ENCODE measurements at places on chromosomes 5 and 9.

- no peak for DNase-seq
These were observed 109.2 kb downstream of the ANXA2R start for GRCh38 chr5:42930934-42931333.

- DNase-seq: no peak
These were observed 303.0 kb downstream of the PARP8 start for GRCh38 chr5:50969151-50970031.

- no peak for DNase-seq
These were observed 59.1 kb downstream of the CDC42SE2 start for GRCh38 chr5:131322926-131323325.

- DNase-seq: no peak
These were observed 8.1 kb downstream of the MEGF10 start for GRCh38 chr5:127298656-127299055.

GRCh38 chr9:83296123-83296522 lies 233.2 kb upstream of the RASEF start:
- no peak for DNase-seq

DNA sequence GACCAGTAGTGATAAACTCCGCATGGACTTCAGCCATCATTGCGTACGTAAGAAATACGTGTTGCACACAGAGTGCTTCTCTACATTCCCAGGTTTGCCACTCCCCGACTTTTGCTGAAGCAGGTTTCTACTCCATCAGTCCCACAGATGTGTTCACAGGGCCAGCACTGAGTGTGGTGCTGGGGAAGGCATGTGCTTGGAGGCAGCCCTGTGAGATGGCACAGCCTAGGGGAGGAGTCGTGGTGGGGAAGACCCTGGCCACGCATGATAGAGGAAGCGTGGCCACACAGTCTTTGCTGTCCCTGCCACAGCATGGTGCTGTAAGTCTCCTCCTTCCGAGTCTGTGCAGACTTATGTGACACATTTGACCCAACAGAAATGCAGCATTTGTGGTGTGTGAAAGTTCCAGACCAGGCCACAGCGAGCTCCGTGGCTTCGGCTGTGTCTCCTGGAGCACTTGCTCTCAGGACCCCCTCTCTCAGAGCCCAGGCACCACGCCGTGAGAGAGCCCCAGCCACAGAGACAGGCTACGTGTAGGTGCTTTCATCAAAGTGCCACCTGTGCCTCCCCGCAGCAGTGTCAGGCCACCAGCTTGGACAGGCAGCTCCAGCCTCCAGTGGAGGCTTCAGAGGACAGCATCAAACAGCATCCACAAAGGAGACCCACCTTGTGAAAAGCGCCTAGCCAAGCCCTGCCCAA lies 197.8 kb downstream of the AUH start:
- no peak for DNase-seq

GRCh38 chr5:501831-502184 lies 22.4 kb downstream of the SLC9A3 start:
- no peak for DNase-seq

DNA sequence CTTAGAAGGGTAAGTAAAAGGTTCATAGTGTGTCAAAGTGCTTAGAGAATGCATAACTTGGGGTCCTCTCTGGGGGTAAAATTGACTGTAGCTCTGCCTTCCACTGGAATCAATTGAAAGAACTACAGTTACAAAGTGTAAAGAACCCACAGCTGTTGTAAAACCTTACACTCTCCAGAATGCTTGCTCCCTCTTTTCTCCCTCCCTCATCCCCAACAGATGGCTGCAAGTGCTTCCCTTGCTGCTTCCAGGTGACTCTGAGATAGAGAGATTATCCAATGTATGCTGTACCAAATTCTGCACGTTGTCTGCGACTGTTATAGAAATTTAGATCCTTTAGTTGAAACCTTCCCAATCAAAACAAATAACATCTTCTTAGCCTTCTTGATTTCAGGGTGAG lies 126.0 kb downstream of the STK32A start:
- DNase-seq: no peak

DNA sequence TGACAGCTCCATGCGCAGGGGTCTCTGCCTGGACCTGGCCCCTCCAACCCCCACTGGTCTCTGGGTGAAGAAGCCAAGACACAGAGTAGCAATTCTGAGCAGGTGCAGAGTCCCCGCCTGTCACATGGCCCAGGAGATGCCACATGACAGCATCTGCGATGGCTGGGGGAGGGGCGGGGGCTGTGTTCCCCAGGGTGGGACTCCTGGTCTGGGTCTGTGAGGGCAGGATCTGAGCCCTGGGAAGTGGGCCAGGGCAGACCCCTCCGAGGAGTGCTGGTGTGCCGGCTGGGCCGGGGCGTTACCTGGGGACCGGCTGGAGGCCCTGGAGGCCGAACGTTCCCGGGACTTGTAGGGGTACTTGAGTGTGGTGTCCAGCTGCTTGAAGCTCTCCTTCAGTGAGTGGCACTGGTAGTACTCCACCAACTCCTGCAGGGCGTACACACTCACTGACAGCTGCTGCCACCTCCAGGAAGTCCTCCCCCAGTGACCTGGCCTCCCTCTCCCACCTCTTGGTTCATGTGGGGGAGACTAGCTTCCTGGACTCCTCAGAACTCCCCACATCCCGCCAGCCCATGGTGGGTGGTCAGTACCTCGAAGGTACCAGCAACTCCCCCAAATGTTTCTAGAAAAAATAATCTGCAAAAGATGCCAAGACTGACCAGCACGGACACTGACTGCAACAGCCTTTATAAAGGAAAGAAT lies 32.1 kb upstream of the SARDH start:
- DNase-seq: no peak

- DNase-seq: no peak
These were observed 6.1 kb upstream of the NRARP start for GRCh38 chr9:137308057-137308619.

- DNase-seq: no peak
These were observed 33.4 kb downstream of the LPCAT1 start for GRCh38 chr5:1490376-1490775.

DNA sequence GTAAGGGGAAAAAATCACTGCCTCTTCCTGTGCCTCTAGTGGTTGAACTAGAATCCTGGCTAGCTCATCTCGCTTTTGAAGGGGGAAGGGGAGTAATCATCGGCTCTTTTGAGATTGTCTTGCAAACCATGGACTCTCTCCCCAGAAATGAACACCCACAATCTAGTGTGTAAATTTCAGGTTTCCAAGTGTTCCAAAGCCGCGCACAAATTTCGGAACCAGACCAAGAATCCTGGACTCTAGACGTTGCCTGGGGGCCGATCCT lies 4.9 kb upstream of the FOXE1 start:
- DNase-seq: no peak

DNA sequence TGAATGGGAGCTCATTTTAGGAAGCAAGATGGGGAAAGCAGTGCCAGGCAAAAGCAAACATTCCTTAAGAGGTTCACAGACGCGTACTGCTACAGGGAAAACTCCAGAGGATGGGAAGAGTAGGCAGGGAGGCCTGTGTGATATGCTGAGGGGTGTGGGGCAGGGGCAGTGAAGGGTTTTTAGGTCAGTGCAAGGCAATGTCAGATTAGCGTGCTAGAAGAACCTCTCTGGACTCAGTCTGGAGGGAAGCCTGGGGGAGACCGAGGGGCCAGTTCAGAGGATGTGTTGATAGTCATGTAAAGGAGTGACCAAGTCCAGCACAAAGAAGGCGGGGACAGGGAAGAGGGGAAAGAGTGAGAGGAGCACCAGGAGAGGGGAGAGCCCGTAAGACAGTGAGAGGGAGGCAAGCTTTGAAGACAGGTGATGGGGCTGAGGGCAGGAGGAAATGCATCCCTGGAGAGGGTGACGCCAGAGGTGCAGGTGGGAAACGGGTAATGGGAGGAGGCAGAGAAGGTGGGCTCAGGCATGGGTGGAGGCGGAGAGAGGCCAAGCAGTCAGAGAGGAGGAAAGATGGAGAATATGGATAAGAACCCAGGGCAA lies 134.5 kb downstream of the MTX3 start:
- no peak for DNase-seq

DNA sequence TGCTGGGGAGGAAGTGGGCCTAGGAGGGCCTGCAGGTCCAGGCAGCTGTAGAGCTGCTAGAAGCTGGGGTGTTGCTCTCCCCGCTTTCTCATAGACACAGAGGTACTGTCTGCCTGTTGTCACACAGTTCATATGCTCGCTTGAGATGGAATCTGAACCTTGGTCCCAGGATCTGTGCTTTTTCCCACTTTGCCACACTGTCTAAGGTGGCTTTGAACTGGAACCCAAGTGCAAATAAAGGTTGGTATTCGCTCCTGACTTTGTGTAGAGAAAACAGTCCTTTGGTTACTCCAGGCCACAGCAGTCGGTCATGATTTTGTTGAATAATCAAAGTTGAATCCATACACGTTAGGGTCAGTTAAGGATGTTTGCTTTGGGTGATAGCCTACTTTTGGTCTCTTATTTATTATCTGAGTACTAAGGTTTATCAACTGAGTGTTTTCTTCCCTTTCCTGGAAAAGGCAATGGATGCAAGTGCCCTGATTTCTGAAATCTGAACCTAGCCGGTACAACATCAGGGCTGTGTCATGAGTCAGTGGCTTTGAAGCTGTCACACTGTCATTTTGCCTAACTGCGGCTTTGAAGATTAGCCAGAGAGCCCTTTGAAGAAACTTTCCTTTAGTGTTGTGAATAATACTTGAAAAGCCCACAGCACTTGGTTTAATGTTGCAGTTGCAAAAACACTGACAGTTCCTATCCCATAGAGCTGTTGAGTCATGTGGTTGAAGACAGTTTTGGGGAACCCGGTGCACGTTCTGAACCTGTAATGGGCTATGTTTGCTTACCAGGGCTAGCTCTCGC lies 41.3 kb downstream of the HABP4 start:
- DNase-seq: no peak

DNA sequence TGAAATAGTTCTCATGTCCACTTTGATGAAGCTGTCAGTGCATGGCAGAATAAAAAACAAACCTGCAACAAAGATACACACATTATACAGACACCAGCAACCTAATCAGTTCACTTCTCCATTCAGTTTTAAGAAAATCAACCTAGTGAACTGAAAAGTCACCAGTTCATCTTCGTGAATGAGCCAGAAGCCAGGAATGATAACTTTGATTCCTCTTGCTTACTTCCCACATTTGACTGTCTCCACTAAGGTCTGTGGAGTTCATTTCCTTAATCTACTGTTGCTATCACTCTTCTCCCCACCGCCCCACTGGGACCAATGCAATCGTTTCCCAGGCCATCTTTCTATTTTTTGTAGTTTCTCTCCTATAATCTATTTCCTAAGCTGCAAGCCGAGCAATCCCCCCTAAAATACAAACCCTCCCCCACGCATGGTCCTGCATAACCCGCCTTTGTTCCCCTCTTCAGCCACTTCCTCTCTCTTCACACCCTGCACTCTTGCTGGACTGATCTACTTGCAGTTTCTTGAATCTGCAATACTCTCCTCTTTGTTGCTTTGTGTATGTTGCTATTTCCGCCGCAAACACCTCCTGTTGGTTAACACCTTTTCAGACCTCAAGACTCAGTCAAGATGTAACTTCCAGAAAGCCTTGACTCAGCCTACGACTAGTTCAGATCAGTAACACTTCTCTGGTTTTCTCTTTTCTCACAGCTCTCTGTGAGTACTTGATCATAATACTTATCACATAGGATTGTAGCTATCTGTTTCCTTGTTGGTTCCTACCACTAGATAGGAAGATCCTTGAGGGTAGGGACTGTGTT lies 16.6 kb downstream of the STOM start:
- peak; percentile 31 for DNase-seq

DNA sequence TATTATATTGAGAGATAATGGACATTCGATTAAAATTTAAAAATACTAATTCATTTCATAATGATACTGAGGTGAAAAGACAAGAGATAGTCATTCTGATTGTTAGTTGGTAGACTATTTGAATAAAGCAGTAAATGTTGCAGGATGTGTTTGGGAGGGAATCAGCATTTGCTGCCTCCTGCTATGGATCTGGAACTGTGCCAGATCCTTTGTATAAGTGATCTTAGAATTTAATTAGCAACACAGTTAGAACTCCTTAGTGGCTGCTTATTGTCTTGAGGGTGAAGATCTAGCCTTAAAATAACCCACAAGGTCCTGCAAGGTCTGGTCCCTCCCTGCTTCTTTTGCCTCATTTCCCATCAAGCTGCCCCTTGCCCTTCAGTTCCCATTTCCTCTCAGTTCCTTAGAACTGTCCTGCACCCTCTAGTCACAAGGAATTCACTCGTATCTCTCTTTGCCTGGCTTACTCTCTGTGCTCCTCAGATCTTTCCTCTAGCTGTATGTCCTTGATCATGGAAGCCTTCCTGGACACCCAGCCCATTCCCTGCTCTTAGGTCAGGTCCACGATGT lies 12.5 kb downstream of the LECT2 start:
- DNase-seq: no peak

DNA sequence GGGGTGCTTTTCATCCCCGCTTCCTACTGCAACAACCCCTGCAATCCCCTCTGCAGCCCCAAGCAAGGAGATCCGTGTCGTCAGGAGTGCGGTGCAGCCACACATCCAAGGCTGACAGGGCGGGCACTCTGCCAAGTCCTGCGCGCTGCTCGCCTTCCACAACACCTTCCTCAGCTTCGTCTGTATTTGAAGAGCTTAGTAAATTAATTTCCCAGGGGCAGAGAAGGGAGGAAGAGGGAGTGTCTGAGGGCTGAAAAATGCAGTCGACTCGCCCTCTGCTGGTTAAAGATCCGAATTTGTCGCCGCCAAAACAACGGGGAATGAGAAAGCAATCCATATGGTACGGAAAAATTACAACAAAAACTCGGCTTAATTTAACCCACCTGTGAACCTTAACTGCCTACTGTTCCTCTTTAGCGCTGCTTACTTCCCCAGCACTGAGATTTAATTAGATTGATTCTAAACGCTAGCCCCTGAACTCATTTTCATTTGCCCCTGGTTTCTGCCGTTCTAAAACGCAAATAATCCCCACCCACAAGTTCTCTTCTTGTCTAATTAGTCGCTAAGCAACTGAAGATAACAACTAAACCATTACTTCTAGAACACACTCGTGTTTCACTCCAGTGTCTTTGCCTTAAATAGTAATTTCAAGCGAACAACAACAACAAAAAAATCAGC lies 10.9 kb upstream of the PCDHB1 start:
- no peak for DNase-seq

DNA sequence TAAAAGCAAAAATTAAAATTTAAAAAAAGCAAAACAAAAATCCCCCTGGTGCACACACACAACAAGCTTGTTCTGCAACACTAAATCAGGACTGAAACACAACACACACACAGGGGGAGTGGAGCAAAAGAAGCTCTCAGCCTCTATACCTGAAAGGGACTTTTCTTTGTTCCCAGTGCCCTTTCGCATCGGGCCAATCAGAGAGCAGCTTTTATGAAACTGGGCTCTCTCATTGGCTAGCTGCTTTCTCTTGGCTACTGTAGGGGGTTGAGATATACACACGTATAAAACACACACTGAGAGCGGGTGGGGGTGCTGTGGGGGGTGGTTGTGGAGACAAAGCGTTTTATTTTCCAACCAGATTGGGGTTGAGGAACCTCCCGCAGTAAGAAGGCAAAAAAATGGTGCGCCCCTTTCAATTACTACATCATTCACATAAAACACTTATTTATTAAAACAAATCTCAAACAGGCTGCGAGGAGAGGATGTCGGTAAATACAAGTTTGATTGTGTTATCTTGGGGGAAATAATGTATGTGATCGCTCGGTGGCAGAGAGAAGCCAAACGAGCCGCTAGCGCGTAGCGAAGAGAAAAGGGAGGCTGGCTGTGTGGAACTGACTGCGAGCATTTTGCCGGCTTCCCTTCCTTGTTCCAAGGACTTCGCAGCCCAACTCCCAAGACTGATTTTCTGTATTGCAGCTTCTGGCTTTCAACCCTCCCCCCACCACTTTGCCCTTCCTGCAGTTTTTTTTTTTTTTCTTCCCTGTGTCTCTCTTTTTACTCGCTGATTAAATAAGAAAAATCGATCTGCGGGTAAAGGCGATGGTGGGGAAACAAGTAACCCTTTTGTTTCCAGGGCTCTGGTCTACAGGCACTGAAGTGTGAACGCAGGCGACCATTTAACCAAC lies 2.5 kb upstream of the ZNF608 start:
- DNase-seq: no peak

- no peak for DNase-seq
These were observed 60.4 kb downstream of the RAPGEF1 start for GRCh38 chr9:131679261-131680020.
